Stimulated activated CD8-positive, alpha-beta memory T cell treated with anti-CD3 and anti-CD28 coated beads, Interleukin-4, amount 100 ng/mL, for 24 hours (primary cell): ENCODE measurements at places on chromosomes 1 and 21.

GRCh38 chr1:243818978-243819377 lies 31.1 kb downstream of the AKT3 start:
- DNase-seq = no peak

GRCh38 chr1:67609577-67610341 lies 75.2 kb upstream of the GADD45A start:
- no peak for DNase-seq

DNA sequence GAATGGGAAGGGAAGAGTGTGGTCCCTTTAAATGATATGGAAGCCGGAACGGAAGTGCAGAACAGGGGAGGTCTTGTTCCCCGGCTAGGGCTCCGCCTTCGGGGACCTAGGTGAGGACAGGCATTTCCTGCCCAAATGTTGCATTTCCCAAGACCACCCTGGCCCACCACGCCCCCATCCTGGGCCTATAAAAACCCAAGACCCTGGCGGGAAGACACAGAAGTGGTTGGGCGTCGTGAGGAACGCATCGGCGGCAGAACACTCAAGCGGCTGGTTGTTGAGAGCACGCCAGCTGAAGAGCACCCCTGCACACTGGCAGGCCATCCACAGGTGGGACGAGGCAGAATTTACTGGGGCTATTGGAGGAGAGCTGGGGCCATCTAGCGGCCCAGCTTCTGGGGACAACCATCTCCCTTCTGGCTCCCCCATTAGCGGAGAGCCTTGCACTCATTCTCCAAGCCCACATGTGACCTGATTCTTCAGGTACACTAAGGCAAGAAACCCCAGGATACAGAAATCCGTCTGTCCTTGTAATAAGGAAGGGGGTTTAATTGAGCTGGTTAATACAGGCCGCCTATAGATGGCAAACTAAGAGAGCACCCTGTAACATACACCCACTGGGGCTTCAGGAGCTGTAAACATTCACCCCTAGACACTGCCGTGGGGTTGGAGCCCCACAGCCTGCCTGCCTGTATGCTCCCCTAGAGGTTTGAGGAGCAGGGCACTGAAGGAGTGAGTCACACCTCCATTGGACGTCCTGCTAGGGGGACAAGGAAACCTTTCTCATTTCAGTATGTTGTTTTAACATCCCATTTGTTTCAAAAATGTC lies 1327.9 kb downstream of the BRINP3 start:
- DNase-seq = no peak

- DNase-seq = no peak
These were observed 382.8 kb downstream of the AMY1C start for GRCh38 chr1:104132382-104132973.

DNA sequence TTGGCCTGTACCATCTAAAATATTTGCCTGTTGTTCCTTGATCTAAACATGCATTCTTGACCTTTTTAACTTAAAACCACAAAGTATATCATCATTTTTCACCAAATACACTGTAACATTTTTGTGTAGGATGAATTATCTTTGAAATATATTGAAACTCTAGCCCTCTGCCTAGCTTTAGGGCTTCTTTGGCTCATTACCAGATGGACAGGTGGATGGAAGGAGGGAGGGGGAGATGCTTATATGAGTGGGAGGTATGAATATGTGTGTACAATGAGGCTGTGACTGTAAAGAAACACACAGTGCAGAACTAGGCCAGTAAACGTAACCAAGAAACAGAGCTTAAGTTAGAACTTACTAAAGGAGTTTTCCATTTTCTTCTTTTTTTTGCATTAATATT lies 118.5 kb downstream of the ESRRG start:
- no peak for DNase-seq

GRCh38 chr1:43711049-43711448 lies 3.7 kb downstream of the ST3GAL3 start:
- no peak for DNase-seq
